Activated CD4-positive, alpha-beta T cell treated with anti-CD3 and anti-CD28 coated beads for 36 hours (primary cell): ENCODE measurements at places on chromosomes 3 and 15. TPM values are rescaled to one million over a fixed set of nuclear protein-coding genes. Genes with fewer than 3 reads are reported as not detected.

The TP63 gene
- total RNA-seq = 0.33 TPM

The UBA7 gene
- total RNA-seq = 85.5 TPM

The GJD2 gene
- not detected for total RNA-seq

The CCR9 gene
- total RNA-seq = not detected

The BFSP2 gene
- total RNA-seq = not detected

The PRSS50 gene
- not detected for total RNA-seq

The TERC gene
- 2.6 TPM for total RNA-seq

The PRR20G gene
- not detected for total RNA-seq

The LTF gene
- total RNA-seq = not detected

The FHIT gene
- total RNA-seq = 10.2 TPM

The FGF7 gene
- not detected for total RNA-seq

The NBEAL2 gene
- total RNA-seq = 84.9 TPM

The HDDC3 gene
- 34.2 TPM for total RNA-seq

The GOLGA6B gene
- total RNA-seq = not detected

The IGSF10 gene
- not detected for total RNA-seq

The GREM1 gene
- total RNA-seq = not detected

The GNAT1 gene
- not detected for total RNA-seq

The OR5K4 gene
- total RNA-seq = not detected

The CNTN6 gene
- not detected for total RNA-seq

The NEK10 gene
- total RNA-seq = 0.19 TPM

The XCR1 gene
- total RNA-seq = not detected

The TTC23 gene
- 9.0 TPM for total RNA-seq

The COLQ gene
- total RNA-seq = 1.1 TPM

The CHCHD4 gene
- total RNA-seq = 23.3 TPM

The CYP8B1 gene
- total RNA-seq = not detected

The SNTN gene
- total RNA-seq = not detected

The TRIM42 gene
- not detected for total RNA-seq

The MELTF gene
- 4.3 TPM for total RNA-seq

The ZNF385D gene
- not detected for total RNA-seq

The COL6A5 gene
- not detected for total RNA-seq

The EXD1 gene
- not detected for total RNA-seq

The CLDN18 gene
- not detected for total RNA-seq

The GATM gene
- total RNA-seq = 2.5 TPM

The IL17RC gene
- total RNA-seq = 0.50 TPM

The FAM81A gene
- total RNA-seq = 0.57 TPM

The EEFSEC gene
- 19.6 TPM for total RNA-seq

The GOLGA6A gene
- total RNA-seq = not detected

The CCDC80 gene
- not detected for total RNA-seq
